H7 (cell line): ENCODE measurements at places on chromosomes 6 and 20. TPM values are rescaled to one million over a fixed set of nuclear protein-coding genes. Genes with fewer than 3 reads are reported as not detected.

- no peak for DNase-seq
Measured at GRCh38 chr6:52610011-52610410, 33.2 kb upstream of the TRAM2 start.

DNA sequence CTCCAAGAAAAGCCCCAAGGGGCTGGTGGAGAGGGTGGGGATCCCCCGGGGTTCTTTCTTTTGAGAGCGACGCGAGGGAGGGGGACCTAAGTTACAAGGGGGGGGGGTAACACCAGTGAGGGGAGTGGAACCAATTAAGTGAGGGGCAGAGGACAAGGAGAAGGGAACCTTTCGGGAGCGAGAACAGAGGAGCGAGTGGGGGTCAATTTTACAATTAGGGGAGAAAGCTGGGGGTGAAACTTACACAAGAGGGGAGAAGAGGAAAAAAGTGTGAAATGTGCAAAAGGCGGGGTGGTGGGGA lies 548 bp downstream of the SALL4 start:
- DNase-seq = no peak

OVOL2 gene
- total RNA-seq = 3.3 and 7.8 TPM in 2 replicates

DNA sequence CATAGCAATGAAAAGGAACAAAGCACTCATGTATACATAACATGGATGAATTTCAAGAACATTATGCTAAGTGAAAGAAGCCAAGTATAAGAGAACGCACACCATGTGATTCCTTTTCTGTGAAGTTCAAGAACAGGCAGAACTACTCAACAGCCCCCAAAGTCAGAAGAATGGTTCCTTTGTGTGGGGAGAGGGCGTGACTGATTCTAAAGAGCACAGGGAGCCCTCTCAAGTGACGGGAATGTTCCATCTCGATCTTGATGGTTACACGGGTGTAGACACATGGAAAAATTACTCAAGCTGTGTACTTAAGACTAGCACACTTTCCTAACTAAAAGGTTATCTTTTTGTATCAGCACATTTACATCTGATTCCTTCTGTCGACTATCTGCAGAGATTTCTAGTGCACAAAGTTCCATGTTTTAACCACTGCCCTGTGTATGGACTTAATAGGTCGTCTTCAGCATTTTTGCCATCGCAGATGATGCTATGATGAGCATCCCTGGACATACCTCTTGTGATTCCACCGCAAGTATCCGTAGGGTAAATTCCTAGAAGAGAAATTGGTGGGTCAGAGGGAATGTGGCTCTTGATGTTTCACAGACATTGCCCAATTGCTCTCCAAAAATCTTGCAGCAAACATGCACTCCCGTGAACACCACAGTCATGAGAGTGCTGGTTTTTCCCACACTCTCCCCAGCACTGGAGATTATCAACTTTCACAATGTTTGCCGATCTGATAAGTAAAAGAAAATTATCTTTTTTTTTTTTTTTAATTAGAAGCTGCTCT lies 279.3 kb downstream of the BMP7 start:
- DNase-seq = no peak

NUDT3 gene
- 28.0 and 32.3 TPM in 2 replicates for total RNA-seq

DNA sequence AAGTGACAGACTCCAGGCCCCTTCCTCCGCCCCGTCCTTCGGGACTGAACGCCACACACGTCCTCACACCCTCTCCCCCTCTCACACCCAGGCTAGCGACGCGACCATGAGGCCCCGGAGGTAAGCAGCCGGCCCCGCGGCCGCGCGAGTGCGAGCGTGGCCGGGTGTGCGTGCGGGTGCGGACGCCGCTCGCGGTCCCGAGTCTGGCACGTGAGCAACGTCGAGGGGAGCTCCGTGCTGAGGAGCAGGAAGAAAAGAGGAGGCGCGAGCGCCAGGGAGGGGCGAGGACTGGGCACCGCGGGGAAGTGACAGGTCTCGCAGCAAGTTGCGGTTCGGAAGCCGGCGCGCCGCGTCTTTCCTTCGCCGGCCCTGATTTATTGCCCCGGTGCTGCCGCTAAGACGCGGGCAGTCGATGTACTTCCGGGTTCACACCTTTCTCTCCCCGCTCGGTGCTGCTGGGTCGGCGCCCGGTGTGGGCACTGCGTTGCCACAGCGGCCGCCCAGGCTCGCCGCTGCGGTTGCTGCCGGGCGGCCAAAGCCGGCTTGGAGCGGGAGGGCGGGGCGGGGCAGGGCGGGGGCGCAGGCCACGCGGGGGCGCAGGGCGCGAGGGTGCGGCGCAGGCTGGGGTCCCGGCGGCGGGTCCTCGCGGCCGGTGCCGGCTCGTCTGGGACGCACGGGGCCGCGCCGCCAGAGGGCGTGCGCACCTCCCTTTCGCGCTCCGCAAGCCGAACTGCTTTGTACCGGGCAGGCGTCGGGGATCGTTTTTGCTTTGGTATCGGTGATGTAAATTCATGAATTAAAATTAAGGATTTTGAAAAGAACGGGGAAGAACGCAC lies 15.8 kb upstream of the LIN28B start:
- peak; percentile 91 for DNase-seq

FRK gene
- 0.10 and 0.11 TPM in 2 replicates for total RNA-seq

GRCh38 chr6:140437619-140438345 lies 1063.3 kb upstream of the CITED2 start:
- DNase-seq = no peak

GRCh38 chr6:163381118-163381756 lies 33.3 kb upstream of the QKI start:
- no peak for DNase-seq

GRCh38 chr6:168035098-168035660 lies 37.7 kb downstream of the KIF25 start:
- peak; percentile 85 for DNase-seq

GRCh38 chr6:88145298-88145963 lies 20.7 kb downstream of the CNR1 start:
- no peak for DNase-seq

GRCh38 chr20:584161-584970 lies 25.7 kb downstream of the TCF15 start:
- no peak for DNase-seq

- no peak for DNase-seq
Measured at GRCh38 chr20:41499064-41499463, 119.1 kb downstream of the CHD6 start.

DNA sequence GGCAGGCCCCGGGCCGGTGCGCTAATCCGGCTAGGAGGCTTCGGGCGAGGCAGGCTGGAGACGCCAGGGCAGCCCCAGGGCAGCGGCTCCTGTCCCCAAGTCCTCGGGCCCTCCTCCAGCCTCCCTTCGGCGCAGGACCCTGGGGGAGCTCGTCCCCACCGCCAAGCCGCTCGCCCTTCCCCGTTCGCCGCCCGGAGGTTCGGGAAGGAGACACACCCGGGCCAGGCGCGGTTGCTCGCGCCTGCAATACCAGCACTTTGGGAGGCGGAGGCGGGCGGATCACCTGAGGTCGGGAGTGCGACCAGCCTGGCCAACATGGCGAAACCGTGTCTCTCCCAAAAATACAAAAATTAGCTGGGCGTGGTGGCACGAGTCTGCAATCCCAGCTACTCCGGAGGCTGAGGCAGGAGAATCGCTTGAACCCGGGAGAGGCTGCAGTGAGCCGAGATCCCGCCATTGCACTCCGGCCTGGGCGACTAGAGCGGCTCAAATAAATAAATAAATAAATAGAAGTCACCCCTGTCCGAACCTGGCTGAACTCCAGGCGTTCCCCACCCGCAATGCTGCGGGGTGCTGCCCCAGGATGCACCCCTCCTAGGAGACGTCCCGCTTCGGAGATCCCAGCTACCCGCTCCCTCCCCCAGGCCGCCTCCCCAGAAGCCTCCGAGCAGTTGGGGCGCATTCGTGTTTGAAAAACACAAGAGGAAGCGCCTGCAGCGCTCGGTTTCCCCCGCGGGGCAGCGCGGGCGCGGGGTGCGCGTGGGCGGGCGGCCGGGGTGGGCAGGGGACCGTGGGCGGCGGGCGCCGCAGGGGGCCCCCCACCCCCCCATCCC lies 27.5 kb downstream of the SERPINB9 start:
- DNase-seq = peak; percentile 84

- peak; percentile 32 for DNase-seq
Measured at GRCh38 chr6:118896339-118897136, 2.6 kb downstream of the ASF1A start.

PAQR8 gene
- total RNA-seq = 4.6 and 6.7 TPM in 2 replicates

DNA sequence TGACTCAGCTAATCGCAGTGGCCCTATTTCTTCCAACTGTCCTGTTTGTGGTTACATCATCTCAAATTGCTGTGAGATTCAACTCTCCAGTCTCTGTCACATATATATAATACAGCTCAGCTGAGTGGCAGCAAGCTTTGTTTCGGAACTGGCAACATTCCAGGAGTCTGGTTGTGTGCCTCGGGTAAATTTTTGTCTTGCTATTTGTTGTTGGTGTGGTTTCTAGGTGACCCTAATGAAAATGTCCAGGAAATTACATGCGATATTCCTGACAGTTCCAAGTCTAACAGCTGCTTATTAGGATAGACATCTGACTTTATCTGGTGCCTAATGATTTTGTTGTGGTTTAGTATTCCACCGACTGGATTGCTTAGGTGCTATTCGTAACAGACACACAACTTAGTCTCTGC lies 581.8 kb downstream of the CD109 start:
- no peak for DNase-seq

SLA2 gene
- 0.14 and 0.33 TPM in 2 replicates for total RNA-seq

OR2B6 gene
- total RNA-seq = not detected in 2 replicates

- DNase-seq = no peak
Measured at GRCh38 chr6:16539086-16539931, 222.0 kb downstream of the ATXN1 start.

FAXC gene
- 4.7 and 7.4 TPM in 2 replicates for total RNA-seq

F13A1 gene
- total RNA-seq = 1.3 TPM in 1 of 2 replicates, not detected in the other

SEMG1 gene
- 0.31 and 0.81 TPM in 2 replicates for total RNA-seq

ACSS1 gene
- not detected in 2 replicates for total RNA-seq

GRCh38 chr6:157206359-157206815 lies 116.9 kb downstream of the TMEM242 start:
- DNase-seq = no peak

AGER gene
- total RNA-seq = 2.2 and 2.8 TPM in 2 replicates

DNA sequence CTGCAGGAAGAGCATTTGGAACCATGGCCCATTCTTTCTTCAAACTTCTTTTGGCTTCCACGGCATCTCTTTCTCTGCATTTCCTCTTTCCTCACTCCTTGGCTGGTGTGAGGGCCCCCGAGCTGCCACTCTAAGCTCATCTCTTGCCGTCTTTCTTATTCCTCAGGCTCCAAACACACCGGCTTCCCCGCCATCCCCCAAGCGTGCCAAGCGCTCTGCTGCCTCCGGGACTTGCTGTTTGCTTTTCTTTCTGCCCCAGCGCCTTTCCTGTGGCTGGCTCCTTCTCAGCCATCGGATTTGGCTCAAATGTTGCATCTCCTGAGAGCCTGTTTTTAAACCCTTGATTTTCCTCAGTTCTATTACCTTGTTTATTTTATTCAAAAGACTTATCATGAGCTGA lies 172.7 kb downstream of the PACRG start:
- no peak for DNase-seq

NKAIN4 gene
- 3.0 and 4.8 TPM in 2 replicates for total RNA-seq

GRCh38 chr6:46170357-46171289 lies at the start of gene ENPP5:
ENPP5 (minus strand) TSS chr6:46170980; CDS start chr6:46168262, 2,718 bp downstream.
- DNase-seq = peak; percentile 95

DNA sequence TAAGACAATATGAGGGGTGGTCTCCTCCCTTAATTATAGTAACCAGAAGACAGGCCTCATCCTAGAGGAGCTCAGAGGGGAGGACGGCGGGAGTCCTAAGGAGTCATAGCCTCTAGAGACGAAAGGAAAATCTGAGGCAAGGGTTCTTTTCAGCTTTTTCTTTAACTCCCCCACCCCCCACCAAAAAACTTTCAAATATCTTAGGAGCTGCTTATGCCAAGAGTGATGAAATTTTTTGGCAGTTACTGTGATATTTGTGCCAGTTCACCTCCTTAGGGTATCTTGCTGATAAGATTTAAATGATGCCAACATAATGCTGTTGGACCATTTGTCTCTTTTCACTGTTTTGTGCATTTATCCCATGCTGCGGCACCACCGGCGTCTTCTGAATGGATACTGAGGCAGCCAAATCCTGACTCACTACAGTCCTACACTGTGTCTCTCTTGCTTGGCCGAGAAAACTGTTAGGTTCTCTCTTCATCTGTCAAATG lies 44.5 kb upstream of the DSE start:
- DNase-seq = no peak

KIFC1 gene
- total RNA-seq = 101 and 113 TPM in 2 replicates

HLA-DRB1 gene
- 0.48 TPM in 1 of 2 replicates, not detected in the other for total RNA-seq

AVP gene
- not detected in 2 replicates for total RNA-seq

- DNase-seq = no peak
Measured at GRCh38 chr6:125658136-125658535, 91.3 kb upstream of the HEY2 start.

MOG gene
- total RNA-seq = 1.4 and 2.0 TPM in 2 replicates

DNA sequence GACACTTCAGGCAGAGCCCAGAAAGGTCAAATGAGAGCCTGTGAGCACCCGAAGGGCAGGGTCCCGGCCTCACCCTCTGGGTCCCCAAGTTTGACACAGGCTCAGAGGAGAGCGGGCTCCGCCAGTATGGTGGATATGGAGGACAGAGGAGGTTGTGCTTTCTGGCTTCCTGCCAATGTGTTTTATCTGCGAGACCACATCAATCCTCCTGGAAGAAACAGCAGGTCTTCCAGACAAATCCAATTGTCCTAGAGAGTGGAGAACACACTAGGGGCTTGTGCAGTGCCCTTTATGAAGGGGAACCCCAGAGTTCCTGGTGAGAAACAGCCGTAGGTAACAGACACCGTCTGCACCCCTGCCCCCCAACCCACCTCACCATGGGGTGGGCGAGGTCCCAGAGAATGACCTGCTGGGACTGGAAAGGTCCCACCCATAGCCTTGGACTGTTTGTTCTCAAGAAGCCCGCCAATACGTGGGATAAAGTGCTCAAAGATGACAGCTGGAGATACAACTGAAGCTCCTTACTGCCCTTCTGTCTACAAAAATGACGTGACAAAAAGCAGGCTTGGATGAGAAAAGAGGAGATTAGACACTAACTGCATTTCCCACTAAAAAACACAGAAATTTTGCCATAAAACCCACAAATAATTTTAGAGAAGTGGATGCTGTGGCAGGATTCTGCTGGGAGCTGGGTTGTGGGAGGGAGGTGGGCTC lies 23.9 kb upstream of the SSTR4 start:
- DNase-seq = no peak

PDE7B gene
- total RNA-seq = not detected in 2 replicates

DNA sequence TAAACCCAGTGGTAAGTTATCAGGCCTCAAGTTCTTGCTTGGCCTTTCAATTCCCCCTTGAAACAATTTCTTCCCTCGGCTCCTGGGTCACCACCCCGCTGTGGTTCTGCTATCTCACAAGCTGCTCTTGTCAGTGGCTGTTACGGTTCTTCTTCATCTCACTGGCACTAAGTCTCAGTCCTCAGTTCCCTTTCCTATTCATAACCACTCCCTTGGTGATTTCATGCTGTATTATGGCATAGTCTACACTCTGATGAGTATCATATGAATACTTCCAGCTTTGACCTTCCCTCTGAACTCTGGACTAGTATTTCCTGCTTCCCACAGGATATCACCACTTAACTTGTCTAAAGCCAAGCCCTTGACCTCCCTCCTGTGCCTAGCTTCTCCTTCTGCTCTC lies 7.9 kb downstream of the TAAR1 start:
- no peak for DNase-seq

GRCh38 chr6:141963543-141964295 lies 169.0 kb upstream of the GJE1 start:
- DNase-seq = no peak

SULF2 gene
- total RNA-seq = 23.9 and 52.0 TPM in 2 replicates

GRCh38 chr6:83514466-83514865 lies 2.1 kb downstream of the PRSS35 start:
- no peak for DNase-seq

MTCH1 gene
- total RNA-seq = 286 and 299 TPM in 2 replicates
